GM10248 (cell line): ENCODE measurements at places on chromosomes 4 and X.
A peak's percentile ranks its signal among the peaks of the same experiment; 100 is the strongest.

DNA sequence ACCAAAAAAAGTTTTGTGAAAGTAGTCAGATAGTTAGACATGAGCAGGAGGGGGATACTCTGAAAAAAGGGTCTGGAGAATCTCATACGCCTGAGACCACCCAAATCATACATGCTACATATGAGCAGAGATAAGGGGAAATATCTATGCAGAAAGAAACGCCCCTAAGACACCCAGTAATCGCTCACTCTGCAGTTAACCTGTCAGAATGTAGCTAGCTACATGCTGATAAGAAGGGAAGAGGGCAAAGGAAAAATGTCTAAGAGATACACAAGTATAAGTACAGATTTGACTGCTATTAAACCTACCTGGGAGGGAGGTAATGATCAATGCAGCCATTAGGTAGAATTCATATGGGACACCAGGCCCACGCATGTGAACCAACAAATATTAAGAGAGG lies 1159.5 kb upstream of the PCDH10 start:
- no peak for DNase-seq

DNA sequence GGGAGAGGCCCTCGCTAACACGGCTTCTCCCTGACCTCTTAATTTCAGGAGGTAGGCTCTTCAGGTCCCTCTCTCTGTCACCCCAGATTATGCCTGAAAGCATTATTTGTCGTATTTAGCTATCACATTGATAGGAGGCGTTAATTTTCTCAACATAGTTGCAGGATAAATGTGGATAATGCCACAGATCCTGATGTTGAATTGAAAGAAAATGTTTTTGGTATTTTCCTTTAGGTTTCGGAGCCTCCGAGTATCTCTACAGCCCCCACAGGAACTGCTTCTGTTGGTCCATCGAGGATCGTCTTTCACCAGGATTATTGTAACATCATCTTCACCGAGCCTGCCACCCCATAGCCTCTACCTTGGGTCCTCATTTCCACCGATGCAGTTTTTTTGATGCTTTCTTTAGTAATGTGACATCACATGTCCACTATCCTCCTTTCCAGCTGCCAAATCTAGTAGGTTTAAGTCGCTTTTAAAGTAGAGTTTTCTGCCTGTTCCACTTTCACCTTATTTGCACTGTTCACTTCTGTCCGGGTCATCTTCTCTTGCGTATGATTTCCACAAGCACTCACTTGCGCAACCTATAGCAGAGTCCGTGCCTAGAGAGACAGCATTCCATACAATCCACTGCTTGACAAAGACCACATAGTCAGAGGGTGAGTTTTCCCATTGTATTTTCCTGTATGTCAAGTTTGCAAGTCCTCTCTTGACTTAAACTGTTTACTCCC lies 665 bp downstream of the TIGD2 start:
- no peak for DNase-seq

DNA sequence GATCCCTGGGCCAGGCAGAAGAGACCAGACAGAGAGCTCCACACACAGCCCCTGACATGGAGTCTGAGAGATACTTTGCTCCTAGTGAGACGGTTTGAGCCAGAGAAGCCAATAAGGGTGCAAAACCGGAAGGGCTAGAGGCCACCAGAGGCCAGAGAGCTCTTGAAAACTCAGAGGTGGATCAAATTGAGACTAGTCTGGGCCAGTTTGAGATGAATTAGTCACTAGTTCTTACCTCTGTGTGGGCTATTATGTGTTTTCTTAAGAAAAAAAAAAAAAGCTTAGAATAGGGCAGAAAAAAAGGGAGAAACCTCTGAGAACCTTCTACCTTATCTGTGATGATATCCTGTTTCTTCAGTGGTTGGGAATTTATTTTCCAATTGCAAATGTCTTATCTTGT lies 110.4 kb upstream of the EDNRA start:
- no peak for DNase-seq

DNA sequence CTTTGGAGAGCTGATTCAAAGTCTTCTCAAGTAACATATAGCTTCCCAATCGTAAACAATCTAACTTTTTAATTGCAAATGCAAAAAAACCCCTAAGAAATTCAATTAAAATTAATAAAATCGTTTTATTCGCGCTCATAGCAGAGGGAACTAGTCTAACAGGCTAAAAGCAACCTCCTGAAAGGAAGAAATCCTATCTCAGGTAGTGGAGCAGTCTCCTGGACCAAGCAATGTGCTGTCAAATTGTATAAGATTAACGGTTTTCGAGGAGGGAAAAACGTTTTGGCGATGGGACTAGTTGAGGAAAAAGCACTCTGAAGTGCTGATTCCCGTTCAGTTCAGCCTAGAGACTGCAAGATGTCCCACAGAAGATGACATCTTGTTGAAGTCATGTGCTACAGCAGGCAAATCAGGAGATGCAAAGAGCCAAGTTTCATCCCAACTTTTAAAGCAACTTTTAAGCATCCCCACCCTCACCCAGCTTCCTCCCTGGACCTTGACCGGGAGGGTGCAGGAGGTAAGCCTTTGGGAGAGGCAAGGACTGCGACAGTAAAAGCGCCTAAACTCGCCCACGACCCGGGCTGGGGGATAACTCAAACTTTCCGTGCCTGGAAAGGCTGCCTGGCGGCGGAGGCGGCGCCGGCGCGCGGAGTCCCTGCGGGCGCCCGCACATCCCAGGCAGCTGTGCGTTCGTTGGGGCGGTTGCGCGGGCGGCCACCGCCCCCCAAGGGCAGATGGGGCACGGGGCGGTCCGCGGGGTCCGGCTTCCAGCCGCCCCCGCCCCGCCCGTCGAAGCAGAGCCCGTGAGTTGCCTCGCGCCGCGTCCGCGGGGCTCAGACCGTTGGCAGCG lies 784 bp downstream of the MAP7D3 start:
- peak; percentile 30 for DNase-seq

DNA sequence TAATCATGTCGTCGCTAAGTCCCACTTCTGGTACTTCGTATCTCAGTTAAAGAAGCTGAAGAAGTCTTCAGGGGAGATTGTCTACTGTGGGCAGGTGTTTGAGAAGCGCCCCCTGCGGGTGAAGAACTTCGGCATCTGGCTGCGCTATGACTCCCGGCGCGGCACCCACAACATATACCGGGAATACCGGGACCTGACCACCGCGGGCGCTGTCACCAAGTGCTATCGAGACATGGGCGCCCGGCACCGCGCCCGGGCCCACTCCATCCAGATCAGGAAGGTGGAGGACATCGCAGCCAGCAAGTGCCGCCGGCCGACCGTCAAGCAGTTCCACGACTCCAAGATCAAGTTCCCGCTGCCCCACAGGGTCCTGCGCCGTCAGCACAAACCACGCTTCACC lies 11.3 kb downstream of the PNCK start:
- peak; percentile 17 for DNase-seq

DNA sequence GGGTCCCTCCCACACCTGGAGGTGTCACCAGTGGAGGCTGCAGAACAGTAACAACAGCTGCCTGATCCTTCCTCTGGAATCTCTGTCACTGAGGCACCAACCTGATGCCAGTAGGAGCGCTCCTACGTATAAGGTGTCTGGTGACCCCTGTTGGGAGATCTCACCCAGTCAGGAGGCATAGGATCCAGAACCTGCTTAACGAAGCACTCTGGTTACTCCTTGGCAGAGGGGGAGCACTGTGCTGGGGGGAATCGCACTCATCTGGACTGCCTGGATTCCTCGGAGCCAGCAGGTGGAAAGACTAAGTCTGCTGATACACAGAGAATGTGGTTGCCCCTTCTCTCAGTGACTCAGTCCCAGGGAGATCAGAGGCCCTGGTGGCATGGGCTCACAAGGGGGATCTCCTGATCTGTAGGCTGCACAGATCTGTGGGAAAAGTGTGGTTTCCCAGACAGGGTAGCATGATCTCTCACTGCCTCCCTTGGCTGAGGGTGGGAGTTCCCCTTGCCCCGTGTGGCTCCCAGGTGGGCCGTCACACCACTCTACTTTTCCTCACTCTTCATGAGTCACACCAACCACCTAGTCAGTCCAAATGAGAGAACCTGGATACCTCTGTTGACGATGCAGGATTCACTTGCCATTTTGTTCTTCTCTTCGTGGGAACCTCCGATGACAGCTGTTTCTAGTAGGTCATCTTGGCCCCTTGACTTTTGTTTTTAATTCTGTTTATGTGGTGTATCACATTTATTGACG lies 305.9 kb downstream of the IDS start:
- DNase-seq = no peak

DNA sequence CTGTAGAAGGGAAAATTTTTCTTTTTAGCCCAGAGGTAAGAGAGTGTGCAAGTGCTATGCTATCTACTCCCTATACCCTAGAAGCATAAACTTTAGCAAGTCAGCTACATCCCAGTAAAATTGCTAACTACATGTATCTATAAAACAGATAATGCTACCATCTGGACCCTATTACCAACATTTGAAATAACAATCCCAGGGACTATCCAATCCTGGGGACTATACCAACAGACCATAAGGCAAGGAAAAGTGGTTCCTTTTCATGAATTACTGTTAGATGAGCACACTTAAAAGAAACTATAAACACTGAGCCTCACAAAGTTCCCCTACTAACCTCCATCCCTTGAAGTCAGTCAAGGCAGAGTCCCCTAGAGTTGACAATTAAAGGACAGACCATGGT lies 213.6 kb upstream of the VEGFC start:
- no peak for DNase-seq

- DNase-seq = no peak
Observed at GRCh38 chr4:135267148-135267865, 1065.7 kb upstream of the PABPC4L start.

DNA sequence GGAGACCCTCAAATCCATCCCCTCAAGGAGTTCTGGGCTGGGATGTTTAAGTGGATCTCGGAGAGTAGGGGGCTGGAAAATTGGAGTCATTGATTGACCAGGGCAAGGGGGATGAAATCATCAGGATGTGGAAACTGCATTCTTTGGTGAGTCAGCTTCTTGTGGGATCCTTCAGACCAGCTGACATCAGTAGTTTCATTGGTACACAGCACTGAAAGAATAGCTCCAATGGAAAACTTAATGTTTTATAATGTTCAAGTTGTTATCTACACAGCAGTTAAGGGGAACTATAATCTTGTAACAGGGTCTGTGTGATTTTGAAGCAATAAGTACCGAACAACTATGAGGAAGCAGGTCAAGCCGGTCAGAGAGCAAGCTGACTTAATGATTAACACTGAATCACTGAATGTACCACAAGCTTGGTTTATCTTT lies 506.1 kb downstream of the RPA4 start:
- DNase-seq = no peak

GRCh38 chr4:109969087-109969486 lies 56.4 kb downstream of the EGF start:
- no peak for DNase-seq

- DNase-seq = no peak
Observed at GRCh38 chr4:123125477-123125876, 203.1 kb upstream of the NUDT6 start.

- peak; percentile 14 for DNase-seq
Observed at GRCh38 chrX:13254076-13254785, 65.6 kb downstream of the ATXN3L start.

GRCh38 chrX:39258331-39258730 lies 457.1 kb downstream of the MID1IP1 start:
- no peak for DNase-seq

- no peak for DNase-seq
Observed at GRCh38 chr4:108644237-108644636, 6.2 kb upstream of the OSTC start.

- DNase-seq = no peak
Observed at GRCh38 chrX:153688911-153689590, 1.3 kb downstream of the SLC6A8 start.
